ENCODE measurements at places on chromosomes 2 and 18.

GRCh38 chr2:134634054-134634753 is 84.6 kb downstream of the TMEM163 start:
- DNase-seq: no peak

- DNase-seq: no peak
Observed at GRCh38 chr2:149573760-149574159, 13.8 kb downstream of the MMADHC start.

- no peak for DNase-seq
Observed at GRCh38 chr18:13175266-13175665, 43.3 kb upstream of the LDLRAD4 start.

- no peak for DNase-seq
Observed at GRCh38 chr2:175597286-175597685, 404.8 kb downstream of the LNPK start.

- DNase-seq: no peak
Observed at GRCh38 chr2:176080540-176081375, 3.0 kb downstream of the EVX2 start.

DNA sequence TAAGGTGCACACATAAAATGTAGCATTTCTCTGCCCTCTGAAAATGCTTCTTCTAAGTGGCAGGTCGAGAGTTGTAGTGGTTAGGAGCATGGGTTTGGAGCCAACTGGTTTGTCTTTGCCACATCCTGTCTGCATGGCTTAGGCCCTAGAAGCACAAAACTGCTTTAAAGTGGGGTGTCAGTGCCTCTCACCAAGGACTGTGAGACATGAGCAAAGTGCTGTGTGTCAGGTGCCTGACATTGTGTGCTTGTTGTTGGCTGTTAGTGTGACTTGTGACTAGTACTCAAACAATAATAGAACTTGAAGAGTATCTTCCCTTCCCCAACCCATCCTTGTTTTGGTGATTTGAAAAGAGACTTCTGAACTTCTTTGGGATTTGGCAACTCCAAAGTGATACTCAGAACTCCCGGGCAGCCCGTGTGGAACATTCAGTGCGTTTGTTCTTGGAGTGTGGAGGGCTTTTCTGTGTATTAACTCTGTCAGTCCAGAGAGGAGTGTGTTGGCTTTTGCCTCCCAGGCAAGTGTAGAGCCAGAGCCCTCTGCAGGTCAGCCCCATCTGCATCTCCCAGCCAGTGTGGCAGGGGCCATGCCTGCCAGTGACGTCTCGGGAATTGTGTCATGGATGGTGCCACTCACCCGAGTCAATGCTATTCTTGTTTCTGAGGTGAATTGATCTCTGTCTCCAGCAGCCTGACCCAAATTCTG is 5.0 kb downstream of the MGAT5 start:
- DNase-seq: no peak

GRCh38 chr2:42928161-42928691 is 135.8 kb upstream of the HAAO start:
- DNase-seq: no peak

DNA sequence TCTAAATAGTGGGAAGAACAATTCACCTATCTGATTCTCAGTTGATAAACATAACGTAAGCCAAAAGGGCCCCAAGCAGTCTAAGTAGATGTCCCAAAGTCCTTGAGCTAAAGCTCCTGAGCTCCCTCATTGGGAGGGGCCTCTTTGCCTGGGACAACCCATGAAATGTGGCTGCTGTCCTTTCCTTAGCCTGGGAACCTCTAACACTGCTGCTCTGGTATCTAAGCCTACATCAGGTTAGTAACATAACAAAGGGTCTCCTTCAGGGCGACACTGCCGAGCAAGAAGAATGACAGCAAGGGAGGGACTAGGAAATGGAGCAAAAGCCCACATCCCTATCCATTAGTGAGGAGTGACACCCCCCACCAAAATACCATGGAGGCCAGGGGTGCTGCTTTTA is 98.3 kb downstream of the MAPRE2 start:
- DNase-seq: no peak

- DNase-seq: no peak
Observed at GRCh38 chr2:106517329-106517728, 30.2 kb downstream of the CD8B2 start.

GRCh38 chr2:151459358-151459757 is 49.7 kb downstream of the RIF1 start:
- no peak for DNase-seq

DNA sequence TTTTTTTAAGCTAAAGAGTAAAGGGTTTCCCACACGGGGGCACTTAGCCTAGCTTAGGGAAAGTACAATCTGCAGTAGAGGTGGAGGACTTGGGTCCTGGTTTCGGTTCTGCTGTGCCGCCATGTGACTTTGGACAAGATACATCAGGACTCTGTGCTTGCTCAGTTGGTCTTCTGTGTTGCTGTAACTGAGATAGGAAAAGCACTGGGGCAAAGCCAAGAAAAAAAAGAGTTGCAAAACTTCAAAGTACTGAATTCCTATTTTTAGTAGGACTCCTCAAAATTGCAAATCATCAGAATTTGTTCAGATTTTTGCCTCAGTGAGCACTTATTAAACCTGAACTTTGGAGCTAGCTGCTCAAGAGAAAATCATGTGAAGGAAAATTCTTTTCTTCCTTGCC is 96.3 kb upstream of the STON1 start:
- no peak for DNase-seq

GRCh38 chr2:88626171-88627054 is 851 bp downstream of the EIF2AK3 start:
- no peak for DNase-seq

GRCh38 chr2:151422917-151423439 is 13.3 kb downstream of the RIF1 start:
- DNase-seq: no peak

DNA sequence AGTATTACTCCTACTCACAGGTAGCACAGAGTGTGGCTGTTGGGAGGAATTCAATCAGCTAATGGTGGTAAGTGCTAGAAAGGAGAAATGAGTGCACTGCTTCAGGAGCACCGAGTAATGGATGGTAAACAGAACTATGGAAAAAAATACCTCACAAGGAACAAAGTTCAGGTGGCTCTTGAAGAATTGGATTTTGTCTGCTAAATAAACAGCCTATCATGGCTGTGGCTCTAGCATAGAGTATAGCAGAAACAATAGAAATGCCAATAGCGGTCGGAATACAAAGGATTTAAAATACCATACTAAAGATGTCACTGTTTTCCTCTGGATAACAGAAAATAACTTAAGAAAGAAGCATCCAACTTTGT is 482.5 kb downstream of the NUP35 start:
- DNase-seq: no peak

DNA sequence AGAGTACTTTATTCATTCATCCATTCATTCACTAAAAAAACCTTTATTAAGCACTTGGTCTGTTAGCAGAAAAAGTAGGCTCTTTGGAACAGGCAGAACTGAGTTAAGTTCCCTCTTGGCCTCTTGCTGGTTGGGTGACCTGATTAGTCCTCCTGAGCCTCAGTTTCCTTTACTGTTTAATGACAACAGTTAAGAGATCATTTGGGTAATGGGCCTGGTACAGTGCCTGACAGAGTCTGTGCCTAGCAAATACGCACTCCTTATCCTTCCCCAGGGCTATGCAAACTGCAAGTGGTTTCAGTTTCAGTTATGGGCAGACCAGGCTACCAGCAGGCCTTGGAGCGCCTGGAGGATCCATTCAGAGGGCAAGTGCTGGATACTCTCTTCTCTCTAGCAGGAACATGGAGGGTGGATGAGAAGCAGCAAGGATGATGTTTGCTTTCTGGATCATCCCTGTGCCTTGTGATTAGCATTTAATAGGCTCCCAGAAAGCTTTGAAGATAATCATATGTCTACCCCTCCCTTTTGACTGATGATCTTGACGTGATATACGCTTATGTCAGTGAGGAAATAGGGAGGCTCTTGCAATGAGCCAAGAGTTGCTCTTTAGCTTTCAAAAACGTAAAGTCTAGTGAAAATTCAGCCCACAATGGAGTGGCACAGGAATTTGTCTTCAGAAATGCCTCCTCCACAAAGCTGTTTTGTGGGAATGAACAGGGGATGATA is 12.4 kb upstream of the TAF1B start:
- DNase-seq: no peak

- DNase-seq: no peak
Observed at GRCh38 chr2:122681626-122682025, 926.2 kb downstream of the TSN start.

- no peak for DNase-seq
Observed at GRCh38 chr2:102895376-102895775, 133.5 kb downstream of the TMEM182 start.

DNA sequence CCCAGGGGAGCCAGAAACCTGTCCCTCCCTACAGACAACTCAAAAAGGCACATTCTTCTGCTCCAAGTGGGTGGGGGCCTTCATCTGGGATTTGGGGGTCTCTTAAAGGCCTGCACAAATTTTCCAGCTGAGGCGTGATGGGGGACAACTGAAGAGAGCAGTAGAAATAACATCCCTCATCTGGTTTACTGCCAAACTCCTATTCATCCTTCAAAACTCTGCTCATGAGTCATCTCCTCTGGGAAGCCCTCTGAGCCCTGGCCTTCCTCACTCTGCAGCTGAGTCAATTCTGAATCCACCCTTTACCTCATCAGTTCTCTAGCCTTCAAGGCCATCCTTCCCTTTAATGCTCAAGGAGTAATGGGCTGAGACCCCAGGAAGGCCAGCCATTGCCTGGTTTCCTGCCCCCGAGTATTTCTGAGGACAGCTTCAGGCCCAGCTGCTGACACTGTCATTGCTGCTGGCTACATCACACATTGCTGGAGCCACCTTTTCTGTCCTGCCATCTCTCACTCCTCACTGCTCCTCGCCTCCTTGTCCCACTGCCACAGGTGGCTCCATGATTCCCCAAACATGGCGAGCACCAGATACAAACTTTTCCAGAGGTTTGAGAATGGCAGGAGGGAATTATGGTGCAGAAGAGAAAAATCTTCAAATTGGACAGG is 32.2 kb upstream of the GLI2 start:
- peak; percentile 79 for DNase-seq

DNA sequence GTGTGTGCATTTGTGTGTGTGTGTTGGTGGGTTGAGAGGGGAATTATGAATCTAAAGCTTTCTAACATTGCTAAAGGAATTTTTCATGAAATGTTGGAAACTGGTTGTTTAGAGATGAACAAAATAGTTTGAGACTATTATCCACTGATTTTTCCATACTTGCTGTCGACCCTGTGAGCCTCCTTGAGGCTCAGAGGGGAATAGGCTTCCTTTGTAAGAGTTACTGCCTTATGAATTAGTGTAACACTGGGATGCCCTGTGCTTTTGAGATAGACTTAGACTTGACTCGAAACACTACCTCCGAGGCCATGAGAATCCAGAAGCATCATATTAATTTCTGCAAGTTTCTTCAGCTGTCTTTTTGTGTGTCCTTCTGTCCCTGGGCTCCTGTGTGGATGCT is 37.9 kb downstream of the AQP4 start:
- no peak for DNase-seq

DNA sequence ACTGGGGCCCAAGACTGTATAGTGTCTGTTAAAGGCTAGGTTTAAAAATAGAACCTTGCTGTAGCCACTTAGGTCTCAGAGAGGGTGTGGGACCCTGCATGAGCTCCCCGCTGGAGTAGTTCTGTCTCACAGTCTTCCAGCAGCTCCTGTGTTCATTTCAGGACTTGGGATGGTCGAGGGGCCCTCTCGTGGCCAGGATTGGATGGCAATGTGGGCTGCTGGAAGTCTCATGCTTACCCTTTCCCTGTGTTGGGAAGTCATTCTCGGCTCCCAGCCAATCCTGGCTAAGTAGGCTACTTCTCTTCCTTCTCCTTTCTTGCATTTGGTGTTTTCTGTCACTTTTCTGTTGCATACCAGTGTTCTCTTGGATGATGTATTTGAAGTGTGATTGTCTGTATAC is 284.0 kb upstream of the GCFC2 start:
- no peak for DNase-seq

DNA sequence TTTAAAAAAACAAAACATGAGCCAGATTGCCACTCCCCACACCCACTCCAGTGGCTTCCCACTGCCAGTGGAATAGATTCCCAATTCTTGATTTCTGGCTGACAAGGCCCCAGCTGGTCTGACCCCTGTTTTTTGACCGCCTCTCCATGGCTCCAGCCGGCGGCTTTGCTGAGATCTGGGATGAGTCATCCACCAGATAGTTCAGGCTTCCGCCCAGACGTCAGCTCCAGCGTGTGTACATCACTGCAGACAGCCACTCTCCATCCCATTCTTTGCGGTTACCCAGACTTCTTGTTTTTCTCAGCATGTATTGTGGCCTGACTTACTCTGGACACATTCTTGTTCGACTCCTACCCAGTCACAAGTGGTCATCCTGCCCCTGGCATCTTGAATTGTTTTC is 227.9 kb downstream of the GBX2 start:
- DNase-seq: peak; percentile 34

DNA sequence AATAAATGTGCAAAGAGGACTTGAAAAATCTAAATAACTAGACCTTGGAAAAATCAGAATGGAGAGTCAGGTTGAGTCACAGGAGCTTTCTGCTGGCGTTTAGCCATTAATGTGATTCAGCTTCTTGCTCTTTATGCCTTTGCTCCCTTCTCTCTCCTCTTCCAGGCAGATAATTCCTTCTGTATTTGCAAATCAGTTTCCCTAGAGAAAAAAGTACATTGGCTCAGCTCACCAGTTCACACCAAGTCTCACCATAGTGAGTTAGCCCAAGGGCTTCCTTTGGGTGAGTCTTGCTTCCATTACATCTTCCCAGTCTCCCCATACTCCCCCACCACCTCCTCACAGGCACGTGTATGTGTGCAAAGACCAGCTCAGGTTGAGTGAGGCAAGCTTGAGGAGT is 73.6 kb downstream of the CYBRD1 start:
- DNase-seq: peak; percentile 82

GRCh38 chr2:3960106-3960505 is 256.7 kb downstream of the DCDC2C start:
- no peak for DNase-seq

Measured in amniotic stem cell (primary cell).